ENCODE measurements at places on chromosomes 6 and 20.
A peak's percentile ranks its signal among the peaks of the same experiment; 100 is the strongest.

DNA sequence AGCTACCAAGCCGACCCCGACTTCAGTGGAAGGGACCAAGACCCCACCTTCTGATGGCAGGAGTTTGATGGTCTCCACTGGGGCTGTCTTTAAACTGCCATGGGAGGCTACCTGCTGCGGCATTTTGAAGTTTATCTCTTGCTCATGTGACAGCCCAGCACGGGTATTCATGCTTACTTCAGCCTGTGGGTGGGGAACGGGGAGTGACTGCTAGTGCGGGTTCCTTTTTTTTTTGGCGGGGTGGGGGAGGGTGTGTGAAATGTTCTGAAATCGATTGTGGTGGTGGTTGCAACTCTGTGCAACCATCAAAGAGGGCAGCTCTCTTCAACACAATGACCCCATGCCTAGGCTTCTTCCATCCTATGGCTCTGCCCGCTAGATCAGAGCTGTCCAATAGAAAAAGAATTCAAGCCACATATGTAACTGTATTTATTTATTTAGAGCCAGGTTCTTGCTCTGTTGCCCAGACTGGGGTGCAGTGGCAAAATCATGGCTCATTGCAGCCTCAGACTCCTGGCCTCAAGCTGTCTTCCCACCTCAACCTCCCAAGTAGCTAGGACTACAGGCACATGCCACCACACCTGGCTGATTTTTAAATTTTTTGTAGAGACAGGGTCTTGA is 53.7 kb downstream of the PPP1R16B start:
- no peak for DNase-seq

GRCh38 chr6:50816115-50816675 is 2.5 kb upstream of the TFAP2B start:
- peak; percentile 70 for DNase-seq

DNA sequence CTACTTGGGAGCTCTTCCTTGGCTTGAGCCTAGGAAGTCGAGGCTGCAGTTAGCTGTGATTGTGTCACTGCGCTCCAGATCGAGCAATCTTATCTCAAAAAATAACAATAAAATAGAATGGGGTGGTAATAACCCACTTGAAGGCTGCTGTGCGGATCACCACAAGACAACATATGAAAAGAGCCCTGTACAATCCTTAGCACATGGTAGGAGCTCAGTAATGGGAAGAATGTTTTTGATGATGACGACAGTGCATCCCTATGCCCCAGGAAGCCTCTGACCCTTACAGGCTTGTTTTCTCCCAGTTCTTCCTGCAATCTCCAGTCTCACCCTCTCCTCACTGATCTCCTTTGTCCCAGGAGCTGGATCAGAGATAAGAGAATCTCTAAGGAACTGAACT is 15.5 kb downstream of the SCUBE3 start:
- DNase-seq, result no peak

DNA sequence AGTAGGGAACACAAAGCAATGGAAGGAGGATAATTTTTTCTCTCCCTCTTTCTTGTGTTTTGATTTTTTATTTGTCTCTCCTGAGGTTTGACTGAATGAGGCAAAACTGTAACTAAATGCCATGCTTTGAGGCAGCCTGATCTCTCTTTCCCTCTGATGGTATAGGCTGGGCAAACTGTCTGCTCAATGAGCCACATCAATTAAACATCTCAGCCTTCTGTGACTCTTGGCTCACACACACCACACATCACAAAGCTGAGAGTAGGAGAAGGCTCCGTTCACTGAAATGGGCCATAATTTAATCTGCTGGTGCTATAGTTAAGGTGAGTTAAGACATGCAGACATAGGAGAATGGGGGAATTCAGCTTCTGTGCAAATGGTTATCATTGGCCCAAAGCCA is 28.1 kb upstream of the SCGN start:
- no peak for DNase-seq

DNA sequence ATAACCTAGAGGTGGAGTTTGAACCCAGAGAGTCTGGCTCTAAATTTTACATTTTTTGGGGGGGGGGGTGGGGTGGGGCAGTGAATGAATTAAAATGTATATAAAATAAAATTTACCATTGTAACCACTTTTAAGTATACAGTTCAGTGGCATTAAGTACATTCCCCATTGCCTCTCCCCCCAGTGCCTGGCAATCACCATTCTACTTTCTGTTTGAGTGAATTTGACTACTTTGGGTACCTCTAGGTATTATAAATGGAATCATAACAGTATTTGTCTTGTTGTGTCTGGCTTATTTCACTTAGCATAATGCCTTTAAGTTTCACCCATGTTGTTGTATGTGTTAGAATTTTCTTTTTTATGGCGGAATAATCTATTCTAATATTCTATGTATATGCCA is 2.7 kb downstream of the FAM110A start:
- no peak for DNase-seq

- DNase-seq, result no peak
These were observed 121.9 kb downstream of the PHACTR3 start for GRCh38 chr20:59726281-59726595.

DNA sequence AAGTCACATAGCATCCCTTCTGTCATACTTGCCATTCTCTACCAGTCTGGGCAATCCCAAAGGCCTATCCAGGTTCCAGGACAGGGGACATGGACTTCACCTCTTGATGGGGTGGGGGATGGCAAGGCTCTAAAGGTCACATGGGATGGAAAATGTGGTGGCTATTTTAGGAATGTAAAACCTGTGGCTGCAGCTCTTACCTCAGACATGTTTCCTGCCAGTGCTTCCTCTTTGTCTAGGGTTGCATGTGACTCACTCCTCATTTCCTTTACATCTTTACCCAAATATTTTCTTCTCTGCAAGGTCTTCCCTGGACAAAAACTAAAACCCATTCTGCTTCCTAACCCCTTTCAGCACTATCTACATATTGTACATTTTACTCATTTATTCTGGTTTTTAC is 135.7 kb downstream of the BTBD3 start:
- peak; percentile 48 for DNase-seq

- DNase-seq, result no peak
These were observed 115.4 kb downstream of the FRK start for GRCh38 chr6:115945306-115945705.

GRCh38 chr6:139824864-139825263 is 450.4 kb upstream of the CITED2 start:
- DNase-seq, result no peak

DNA sequence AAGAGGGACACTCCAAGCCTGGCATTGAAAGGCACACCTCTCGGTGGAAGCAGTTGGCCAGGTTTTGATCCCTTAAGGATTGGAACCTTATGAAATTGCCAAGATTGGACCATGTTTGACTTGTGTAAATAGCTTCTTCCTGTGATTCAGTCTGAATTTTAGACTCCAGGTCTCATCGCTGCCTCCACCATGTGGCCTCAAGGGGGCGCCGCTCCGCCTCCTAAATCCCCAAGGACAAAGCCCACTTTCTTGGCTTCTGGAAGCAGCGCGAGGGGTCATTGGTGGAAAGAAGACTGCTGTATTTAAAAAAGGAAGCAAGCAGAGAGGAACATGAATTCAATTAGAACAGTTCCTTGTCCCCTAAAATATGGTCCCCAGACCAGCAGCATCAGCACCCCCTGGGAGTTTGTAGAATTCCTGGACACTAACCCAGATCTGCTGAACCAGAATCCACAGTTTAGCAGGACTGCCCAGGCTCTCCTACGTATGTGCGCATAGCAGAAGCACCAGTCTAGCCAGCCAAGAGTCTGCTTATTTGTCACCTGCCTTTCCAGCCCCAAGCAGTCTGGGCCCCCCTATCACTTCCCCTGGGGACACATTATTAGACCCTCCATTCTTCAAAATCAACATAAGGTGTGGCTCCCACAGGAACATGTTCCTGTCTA is 108.5 kb downstream of the LY86 start:
- peak; percentile 52 for DNase-seq

DNA sequence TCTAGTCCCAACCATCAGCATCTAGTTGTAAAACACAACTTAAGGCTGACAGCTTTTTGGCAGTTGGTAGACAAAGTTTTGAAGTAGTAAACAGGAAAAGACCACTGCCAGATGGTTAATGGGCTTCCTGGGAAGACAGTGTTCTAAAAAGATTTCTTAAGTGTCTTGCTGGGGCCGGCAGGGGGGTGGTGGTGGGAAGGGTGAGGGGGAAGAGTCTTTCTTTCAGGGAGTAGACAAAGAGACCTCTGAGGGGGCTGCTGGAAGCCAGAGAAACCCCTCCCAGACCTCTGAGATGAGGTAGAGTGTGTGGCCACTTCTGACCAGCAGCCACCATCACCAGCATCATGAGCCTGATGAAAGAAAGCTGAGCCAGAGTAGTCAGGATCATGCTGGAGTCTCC is 784.9 kb downstream of the TENT5A start:
- no peak for DNase-seq

DNA sequence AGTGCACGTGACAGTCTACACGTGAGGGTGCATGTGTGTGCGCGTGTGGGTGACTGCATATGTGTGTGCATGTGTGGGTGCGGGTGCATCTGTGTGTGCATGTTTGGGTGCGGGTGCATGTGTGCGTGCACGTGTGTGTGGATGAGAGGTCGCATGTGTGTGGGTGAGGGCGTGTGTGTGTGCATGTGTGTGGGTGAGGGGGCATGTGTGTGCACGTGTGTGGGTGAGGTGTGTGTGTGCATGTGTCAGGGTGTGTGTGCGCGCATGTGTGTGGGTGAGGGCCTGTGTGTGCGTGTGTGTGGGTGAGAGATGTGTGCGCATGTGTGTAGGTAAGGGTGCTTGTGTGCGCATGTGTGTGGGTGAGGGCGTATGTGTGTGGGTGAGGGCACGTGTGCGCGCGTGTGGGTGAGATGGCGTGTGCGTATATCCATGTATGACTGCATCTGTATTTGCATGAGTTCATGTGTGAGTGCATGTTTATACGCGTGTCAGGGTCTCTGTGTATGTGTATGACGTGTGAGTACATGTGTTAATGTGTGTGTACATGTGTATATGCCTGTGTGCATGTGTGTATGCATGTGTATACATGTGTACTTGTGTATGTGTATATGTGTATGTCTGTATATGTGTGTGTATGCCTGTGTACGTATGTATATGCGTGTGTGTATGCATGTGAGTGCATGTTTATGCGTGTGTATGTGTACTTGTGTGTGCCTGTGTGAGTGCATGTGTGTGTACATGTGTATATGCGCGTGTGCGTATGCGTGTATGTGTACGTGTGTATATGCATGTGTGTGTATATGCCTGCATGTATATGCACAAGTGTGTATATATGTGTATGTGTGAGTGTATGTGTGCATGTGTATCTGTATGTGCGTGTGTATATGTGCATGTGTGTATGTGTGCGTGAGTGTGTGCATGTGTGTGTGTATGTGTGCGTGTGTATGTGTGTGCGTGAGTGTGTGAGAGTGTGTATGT is 4.1 kb upstream of the LIME1 start:
- DNase-seq, result no peak

DNA sequence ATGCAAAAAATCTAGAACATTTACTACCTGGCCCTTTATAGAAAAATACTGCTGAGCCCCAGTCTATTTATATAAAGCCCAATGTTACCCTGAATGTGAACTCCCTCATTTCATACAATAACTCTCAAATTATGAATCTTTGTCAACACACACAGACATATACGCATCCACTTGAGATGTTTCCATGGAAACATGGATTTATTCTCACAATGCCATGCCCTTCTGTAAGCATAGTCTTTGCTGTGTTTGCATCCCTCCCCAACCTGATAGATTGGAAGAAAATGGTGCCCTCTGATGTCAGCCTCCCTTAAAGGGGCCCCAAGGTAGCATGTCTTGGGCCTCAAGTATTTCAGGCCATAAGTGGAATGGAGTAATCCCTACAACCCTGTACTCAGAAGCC is 573.1 kb downstream of the KIF16B start:
- no peak for DNase-seq

- no peak for DNase-seq
These were observed 164.0 kb downstream of the MRPL14 start for GRCh38 chr6:43963203-43963602.

GRCh38 chr6:73586416-73586974 is 65.7 kb upstream of the EEF1A1 start:
- DNase-seq, result no peak

DNA sequence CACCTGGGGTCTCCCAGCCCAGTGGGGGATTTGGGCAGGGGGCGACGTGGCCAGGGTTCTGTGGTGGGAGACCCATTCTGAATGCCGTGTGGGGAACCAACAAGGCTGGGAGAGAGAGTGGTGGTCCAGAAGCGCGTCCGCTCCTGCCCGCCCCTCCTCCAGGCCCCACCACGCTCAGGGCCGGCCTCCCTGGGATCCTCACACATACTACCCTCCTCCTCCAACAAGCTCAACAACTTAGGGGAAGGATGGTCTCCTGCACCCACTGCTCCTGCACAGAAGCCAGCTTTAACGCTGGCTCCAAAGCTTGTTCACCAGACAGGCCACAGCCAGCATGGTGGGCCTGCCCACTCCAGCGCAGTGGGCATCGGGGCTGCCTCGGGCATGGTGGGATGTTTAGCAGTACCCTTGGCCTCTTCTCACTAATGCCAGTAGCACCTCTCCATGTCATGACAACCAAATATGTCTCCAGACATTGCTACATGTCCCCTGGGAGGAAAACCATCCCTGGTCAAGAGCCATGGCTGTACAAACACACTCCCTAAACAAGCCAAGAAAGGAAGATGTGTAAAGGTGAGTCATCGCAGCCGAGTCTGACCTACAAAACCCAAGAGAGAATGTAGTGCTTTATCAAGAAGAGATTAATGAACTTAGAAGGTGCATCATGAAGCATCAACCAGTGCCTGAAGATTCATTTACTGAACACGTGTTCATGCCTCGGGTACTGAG is 75.7 kb downstream of the BMP7 start:
- DNase-seq, result peak; percentile 65

DNA sequence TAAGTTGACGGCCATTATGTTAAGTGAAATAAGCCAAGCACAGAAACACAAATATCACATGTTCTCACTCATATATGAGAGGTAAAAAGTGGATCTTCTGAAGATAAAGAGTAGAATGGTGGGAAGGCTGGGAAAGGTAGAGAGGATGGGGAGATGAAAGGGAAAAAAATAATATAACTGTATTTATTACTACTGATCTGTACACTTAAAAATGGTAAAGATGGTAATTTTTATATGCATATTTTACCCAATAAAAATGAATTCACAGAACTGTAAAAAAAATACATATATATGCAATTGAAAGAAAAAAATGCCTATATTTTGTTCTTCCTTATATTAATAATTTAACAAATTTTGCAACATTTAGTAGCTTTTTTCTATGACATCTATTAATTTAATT is 694.4 kb upstream of the MARCKS start:
- DNase-seq, result no peak

GRCh38 chr20:13419477-13419876 is 198.4 kb downstream of the ISM1 start:
- no peak for DNase-seq

All from AG08395 (cell line).